ENCODE measurements at places on chromosomes 13 and 19.

- DNase-seq = peak; percentile 88
These were observed 1.1 kb downstream of the GYS1 start for GRCh38 chr19:48991873-48992580.

DNA sequence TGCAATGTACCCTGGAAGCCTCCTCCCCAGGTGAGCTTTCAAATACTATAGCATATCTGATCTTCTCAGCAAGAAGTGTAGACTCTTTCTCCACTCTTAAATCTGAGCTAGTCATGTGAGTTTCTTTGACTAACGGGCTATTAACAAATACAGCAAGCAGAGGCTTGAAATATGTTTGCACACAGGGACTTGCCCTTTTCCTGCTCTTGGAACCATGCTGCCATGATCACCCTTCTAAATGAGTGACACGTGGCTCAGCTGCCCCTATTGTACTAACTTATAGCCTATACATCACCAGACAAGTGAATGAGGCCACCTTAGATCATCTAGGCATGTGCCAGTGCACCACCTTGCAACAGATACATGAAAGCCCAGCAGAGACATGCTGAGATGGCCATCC, 13.3 kb upstream of the SUCLA2 start:
- no peak for DNase-seq

- DNase-seq = no peak
These were observed 21.6 kb downstream of the CPAMD8 start for GRCh38 chr19:17005000-17005399.

- no peak for DNase-seq
These were observed 888.9 kb downstream of the SLITRK1 start for GRCh38 chr13:82993417-82993816.

GRCh38 chr13:111005808-111006505, 91.1 kb upstream of the ANKRD10 start:
- DNase-seq = peak; percentile 49

DNA sequence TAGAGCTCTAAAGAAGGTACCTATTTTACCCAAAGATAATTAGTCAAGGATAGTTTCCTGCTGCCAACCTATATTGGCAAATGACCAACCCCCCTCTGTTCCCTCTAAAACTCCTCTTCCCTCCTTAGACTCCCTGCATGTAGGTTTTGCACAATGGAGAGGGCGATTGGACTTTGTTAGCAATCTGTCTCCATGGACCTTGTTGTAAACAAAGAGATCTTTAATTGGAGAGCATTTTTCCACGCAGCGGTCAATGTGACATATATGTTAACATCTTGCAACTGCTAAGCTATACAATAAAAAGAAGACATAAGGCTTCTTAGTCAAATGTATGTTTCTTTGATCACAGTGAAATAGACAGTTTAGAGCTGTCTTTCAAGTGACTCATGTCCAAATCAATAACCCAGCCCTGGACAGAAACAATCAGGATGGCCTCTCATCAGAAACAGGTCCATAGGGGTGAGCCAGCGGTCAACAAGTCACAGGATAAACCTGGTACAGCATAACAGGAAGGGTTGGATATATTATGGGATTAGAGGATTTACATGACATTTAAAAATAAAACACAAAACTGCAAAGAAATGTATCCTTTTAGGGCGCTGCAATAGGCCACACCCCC, 69.7 kb upstream of the UBL3 start:
- DNase-seq = peak; percentile 12

DNA sequence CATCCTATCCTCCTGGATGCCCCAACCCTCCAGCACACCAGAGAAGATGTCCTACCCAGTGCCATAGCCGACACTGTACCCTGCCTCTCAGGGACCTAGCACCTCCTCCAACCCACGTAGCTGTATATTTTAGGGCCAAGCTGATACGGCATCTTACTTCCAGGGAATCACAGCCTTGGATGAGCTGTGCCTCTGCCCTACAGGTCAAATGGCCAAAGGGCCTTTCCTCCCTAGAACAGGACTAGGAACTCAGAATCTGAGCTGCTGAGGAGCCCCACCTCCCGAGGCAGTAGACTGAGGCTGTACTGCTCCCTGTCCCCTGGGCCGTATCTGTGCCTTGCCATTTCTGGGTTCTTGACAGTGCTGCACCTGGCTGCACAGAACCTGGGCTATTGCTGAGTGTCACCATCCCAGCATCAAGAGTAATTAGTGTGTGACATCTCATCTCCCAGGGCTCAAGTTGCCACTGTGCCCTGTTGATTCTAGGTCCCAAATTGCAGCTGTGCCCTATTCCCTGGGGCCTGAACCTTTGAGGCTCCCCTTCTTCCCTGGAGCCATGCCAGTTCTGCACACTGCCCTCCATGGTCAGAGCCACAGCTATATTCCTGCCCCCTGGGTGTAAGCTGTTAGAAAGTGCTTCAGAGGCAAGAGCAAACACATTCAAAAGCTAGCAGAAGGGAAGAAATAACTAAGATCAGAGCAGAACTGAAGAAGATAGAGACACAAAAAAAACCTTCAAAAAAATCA, 41.0 kb downstream of the VWA8 start:
- DNase-seq = no peak

GRCh38 chr13:33100886-33101285, 84.7 kb downstream of the KL start:
- DNase-seq = peak; percentile 12

DNA sequence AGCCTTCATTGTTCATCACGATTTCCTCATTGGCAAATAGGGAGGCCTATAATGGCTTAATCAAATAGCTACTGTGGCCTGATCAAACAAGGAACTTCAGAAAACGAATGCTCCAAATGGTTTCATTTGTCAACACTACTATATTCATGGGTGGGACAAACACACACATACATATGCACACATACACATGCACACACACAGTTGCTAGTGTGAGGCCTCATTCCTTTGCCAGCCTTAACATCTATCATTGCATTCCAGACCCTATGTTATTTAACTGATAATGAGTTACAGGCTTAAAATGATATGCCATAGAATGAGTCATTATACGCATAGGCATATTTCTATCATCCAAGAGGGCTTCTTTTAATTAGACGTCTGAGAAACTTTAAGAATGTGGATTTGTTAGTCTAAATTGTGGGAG, 140.2 kb downstream of the KLF5 start:
- DNase-seq = no peak

DNA sequence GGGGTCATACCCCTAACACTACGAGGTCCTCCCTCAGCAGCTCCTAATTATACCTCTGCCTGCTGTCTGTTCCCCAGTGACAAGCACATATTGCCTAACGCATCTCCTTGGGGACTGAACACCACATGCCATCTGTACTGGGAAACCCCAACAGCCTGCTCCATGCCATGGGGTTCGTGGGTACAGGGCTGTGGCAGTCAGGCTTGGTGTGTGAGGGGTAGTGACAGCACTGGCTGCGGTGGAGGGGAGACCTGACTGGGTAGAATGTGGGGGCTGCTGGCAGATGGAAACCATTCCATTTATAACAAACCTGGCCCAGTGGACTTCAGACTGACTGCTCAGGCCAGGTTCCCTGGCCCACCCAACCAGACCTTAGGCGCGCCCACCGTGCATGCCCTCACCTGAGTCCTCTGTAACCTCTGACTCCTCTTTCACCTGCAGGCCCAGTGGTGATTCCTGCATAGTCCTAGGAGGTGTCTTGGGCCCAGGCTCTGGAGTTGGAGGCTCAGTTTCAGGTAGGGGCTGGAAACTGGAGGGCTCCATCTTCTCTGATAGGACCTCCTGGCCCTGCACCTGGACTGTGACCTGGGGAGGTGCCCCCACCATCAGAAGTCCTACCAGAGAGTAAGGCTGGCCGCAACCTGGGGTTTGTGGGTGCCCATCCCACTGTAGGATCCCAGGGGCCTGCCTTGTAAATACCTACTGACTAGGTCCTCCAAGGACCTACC, 3.0 kb downstream of the MZF1 start:
- no peak for DNase-seq

DNA sequence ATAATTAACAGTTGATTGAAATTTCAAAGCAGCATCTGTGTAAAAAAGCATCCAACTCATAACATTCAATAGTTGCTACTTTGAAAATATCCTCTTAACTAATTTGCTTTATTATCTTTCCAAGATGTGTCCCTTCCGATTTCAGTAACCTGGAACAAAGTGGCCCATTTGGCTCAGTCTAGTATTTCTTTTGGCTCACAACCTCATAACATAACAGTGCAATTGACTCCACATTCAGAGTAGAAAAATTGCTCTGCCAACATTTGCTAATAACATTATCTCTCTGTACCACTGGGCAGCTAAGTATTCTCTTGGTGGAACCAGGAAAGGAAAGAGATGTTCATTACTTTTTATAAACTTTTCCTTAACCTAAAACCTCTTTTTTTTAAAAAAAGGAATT, 571.1 kb upstream of the ARGLU1 start:
- DNase-seq = no peak

- no peak for DNase-seq
These were observed 13.2 kb downstream of the SYDE1 start for GRCh38 chr19:15120135-15121026.

DNA sequence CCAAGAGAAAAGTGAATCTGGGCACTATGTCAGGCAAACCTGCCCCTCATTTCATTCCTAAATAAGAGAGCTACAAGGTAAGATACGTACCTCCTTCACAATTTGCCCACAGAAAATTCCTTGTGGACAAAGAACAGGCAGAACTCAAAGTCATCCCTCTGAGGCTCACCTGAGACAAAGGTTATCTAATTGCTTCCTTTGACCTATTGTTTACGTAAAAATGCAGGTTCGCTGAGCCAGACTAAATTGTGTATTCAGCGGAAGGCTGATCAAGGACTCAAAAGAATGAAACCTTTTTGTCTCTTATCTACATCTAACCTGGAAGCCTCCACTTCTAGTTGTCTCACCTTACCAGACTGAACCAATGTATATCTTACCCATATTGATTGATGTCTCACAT, 213.3 kb downstream of the POSTN start:
- DNase-seq = no peak

DNA sequence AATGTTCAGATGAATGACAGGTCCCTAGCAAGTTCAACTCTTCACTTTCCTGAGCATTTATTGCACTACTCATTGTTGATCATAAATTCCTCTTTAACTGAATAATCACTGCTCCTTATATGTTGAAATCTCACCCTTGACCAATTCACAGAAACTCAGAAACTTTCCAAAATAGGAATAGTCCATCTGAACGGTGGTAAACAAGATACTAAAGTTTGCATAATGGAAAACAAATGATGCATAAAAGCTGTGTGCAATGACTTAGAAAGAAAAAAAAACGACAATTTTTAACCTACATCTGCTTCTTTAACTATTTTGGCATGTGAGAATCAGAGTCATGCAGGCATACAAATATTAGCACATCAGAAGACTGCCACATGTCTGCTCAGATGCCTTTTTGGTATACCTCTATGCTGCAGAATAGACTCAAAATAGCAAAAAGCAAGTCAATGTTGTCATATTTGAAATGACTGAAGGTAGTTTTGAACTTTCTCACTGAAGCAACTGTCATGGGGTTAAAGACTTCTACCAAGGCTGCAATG, 34.8 kb downstream of the SLC10A2 start:
- no peak for DNase-seq

DNA sequence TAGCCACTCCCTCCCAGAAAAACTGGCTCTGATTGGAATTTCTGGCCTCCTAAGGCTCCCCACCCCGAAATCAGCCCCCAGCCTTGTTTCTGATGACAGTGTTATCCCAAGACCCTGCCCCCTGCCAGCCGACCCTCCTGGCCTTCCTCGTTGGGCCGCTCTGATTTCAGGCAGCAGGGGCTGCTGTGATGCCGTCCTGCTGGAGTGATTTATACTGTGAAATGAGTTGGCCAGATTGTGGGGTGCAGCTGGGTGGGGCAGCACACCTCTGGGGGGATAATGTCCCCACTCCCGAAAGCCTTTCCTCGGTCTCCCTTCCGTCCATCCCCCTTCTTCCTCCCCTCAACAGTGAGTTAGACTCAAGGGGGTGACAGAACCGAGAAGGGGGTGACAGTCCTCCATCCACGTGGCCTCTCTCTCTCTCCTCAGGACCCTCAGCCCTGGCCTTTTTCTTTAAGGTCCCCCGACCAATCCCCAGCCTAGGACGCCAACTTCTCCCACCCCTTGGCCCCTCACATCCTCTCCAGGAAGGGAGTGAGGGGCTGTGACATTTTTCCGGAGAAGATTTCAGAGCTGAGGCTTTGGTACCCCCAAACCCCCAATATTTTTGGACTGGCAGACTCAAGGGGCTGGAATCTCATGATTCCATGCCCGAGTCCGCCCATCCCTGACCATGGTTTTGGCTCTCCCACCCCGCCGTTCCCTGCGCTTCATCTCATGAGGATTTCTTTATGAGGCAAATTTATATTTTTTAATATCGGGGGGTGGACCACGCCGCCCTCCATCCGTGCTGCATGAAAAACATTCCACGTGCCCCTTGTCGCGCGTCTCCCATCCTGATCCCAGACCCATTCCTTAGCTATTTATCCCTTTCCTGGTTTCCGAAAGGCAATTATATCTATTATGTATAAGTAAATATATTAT, 6.1 kb downstream of the FOSB start:
- DNase-seq = no peak

- peak; percentile 55 for DNase-seq
These were observed 726 bp upstream of the UFM1 start for GRCh38 chr13:38348861-38349389.

- no peak for DNase-seq
These were observed 198.2 kb downstream of the DNAJC15 start for GRCh38 chr13:43221611-43222010.

DNA sequence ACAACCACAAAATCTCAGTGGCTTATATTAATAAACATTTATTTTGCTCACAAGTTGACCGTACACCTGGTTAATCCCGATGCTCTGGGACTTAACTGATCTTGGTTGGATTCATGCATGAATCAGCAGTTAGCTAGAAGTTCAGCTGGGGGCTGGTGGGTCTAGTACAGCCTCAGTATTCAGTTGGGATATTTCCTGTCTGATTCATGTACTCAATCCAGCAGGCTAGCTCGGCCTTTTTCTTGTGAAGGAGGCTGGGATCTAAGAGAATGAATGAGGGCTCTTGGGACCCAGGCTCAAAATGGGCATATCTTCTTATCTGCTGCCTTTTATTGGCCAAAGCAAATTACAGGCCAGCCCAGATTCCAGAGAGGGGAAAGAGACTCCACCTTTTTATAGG, 178.8 kb downstream of the KCTD12 start:
- DNase-seq = peak; percentile 84

GRCh38 chr19:58128041-58128685, 22.4 kb downstream of the ZNF329 start:
- no peak for DNase-seq

- no peak for DNase-seq
These were observed 22.3 kb downstream of the TJP3 start for GRCh38 chr19:3730457-3730958.

DNA sequence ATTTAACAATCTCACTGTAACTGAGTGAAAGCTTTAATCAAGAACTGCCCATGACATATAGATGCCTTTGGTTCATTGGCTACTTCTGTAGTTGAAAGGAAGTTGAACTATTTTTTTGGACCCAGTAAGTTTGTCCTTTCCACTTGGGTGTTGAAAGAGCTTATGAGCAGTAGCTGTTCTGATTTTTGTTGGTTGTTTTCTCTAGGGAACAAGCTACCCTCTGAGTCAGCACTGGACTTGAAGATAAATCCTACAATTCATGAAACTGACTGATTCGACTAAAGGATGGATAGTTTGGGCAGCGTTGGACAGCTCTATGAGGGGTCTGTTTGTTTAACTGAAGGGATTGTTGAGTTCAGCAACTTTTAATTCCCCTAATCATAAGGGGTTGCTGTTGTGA, 101.0 kb downstream of the PAN3 start:
- DNase-seq = peak; percentile 67

GRCh38 chr13:89684896-89685295, 1662.6 kb upstream of the MIR17HG start:
- no peak for DNase-seq

GRCh38 chr19:42191330-42191729, 26.1 kb downstream of the DEDD2 start:
- no peak for DNase-seq

Data from iris pigment epithelial cell (primary cell).